ENCODE measurements at places on chromosomes 6 and 20.

DNA sequence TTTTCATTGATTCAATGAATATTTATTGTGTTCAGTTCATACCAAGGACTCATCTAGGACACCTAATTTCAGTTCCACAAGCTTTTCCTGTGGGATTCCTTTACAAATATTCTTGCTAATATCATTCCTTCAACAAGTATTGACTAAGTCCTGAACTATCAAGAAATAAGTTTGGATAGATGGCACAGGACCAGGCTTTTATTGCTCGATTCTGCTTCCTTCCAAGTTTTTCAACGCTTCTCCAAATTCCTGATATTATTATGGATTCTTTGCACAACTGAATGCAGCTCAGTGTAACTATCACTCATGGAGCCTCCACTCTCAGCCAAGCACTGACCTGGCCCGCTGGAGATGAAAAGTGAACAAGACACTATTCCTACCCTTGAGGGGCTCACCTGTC lies 32.7 kb upstream of the COL21A1 start:
- DNase-seq, result no peak

DNA sequence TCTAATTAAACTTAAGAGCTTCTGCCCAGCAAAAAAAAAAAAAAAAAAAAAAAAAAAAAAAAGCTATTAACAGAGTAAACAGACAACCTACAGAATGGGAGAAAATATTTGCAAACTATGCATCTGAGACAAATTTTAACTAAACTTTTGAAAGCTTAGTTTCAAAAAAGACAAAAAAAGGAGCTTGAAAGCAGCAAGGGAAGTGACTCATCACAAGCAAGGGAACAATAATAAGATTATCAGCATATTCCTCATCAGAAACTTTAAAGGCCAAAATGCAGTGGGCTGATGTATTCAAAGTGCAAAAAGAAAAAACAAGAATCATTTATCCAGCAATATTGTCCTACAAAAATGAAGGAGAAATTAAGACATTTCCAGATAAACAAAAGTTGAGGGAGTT lies 158.6 kb downstream of the RNF144B start:
- DNase-seq, result no peak

DNA sequence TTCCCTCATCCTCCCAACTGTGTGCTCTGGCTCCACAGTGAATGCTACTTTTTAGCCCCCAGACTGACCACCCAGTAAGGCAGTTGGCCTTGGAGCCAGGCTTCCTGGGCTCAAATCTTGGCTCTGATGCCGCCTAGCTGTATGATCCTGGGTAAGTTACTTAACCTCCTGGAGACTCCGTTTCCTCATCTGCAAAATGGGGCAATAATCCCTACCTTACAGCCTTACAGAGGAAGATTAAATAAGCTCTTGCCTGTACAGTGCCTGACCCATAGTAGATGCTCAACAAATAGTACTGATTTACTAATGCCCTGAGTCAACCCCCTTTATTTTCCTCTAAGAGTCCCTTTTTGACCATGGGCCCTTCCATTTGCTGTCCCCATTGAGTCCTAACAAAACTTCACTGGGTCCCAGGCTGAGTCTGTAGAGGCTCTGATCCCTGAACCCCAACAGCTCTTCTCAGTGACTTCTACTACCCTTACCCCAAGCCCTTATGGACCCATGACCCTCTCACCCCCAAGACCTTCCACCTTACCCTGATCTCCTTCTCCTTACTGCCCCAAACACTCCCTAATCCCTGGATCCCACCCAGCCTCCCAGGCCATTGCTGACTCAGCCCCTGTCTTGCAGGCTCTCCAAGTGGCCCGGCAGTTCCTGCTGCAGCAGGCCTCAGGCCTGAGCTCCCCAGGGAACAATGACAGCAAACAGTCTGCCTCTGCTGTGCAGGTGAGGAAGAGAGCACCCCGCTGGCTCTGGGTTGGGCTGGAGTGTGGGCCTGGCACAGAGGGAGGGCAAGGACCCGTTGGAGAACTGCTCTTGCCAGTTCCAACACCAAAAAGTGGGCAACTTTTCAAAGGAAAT lies 31.4 kb downstream of the FOXP4 start:
- DNase-seq, result no peak

DNA sequence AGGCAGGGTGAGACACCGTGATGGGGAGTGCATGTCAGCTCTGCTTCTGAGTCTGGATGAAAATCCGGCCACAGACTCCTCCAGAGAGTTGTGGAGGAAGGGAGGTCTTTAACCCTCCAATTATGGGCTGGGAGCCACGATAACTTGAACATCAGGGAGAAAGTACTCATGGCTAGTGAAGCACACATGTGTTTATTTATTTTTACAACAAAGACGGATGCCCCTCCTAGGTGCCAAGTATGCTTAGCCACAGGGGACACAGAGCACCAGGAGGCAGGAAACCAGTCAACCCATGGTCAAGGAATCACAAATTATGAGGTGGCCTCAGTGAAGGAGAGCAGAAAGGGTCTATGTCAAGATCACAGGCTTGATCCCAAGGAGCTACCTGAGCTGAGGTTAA lies 54.1 kb downstream of the ZNF217 start:
- no peak for DNase-seq

- DNase-seq, result no peak
Observed at GRCh38 chr6:106120406-106120805, 34.3 kb downstream of the PRDM1 start.

- no peak for DNase-seq
Observed at GRCh38 chr6:37765182-37765775, 54.2 kb upstream of the ZFAND3 start.

GRCh38 chr6:26312096-26312463 lies 52.9 kb upstream of the BTN3A2 start:
- DNase-seq, result no peak
